Activated naive CD8-positive, alpha-beta T cell treated with anti-CD3 and anti-CD28 coated beads, Interleukin-2, amount 50 U/mL, for 24 hours (primary cell): ENCODE measurements at places on chromosomes 2 and 18.

GRCh38 chr2:238999291-238999741 is 151.4 kb downstream of the TWIST2 start:
- DNase-seq = no peak

- DNase-seq = no peak
Observed at GRCh38 chr2:164644036-164644700, 22.9 kb upstream of the GRB14 start.

GRCh38 chr2:98026927-98027522 is 31.3 kb upstream of the TMEM131 start:
- DNase-seq = no peak

- no peak for DNase-seq
Observed at GRCh38 chr2:191851158-191851557, 4.3 kb upstream of the CAVIN2 start.

DNA sequence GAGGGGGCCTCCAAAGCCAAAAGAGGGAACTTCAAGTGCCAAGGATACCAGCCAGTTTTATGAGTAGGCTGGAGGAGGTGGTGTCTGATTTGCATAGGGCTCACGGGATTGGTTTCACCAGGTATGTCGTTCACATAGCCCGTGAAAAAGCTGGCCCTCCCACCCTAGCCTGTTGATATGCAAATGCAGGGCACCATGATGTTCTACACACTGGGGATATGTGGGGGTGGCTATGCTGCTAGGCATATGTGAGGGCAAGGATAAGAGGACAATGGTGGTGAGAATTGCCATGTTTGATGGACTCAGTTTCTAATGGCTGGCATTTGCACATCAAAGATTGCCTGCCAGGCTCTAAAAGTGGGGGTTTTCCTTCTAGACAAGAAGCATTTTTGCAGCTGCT is 378.6 kb downstream of the DPP10 start:
- DNase-seq = no peak

DNA sequence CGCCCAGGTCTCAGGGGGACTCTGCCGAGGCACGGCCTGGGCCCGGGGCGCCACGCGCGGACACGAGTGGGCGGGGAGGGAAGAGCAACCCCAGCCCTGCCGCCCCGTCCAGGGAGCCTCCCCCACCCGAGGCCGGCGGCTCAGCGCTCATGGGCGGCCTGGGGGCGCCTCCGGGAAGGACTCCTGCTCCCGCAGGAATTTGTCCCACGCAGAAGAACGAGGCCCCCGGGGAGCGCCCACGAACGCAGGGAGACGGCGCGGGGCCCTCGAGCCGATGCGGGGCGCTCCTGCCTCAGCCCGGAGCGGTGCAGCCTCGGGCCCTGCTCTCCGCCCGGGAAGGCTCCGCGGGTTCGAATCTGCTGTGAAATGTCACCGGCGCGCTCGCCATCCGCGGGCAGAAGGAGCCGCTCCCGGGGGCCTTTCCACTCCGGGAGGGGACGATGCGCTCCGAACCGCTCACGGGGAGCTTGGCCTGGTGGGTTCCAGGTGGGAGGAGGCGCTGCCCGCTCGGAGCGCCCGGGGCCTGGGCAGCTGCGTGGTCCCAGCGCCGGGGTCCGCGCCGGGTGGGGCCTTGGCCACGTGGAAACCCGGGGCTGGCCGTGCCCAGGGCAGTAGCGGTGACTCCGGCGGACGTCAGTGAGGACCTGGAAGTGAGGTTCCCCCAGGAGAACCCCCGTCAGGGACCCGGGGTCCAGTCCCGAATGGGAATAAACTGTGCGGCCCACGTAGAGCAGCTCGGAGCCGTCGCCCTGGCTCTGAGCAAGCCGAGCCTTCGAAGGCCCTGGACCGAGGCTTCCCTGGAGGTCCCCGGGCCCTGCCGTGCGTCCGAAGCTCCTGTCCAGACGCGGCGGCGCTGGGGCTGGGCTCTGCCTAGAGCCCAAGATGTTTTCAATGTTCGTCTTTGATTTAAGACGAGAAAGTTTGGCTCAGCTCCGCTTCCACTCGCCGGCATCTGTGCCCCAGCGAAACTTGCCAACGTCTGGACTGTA is 41.4 kb upstream of the CTDP1 start:
- DNase-seq = no peak

- DNase-seq = no peak
Observed at GRCh38 chr2:172843902-172844715, 108.5 kb downstream of the RAPGEF4 start.

GRCh38 chr18:45213040-45213333 is 402.3 kb upstream of the SLC14A2 start:
- no peak for DNase-seq

- peak; percentile 53 for DNase-seq
Observed at GRCh38 chr2:72915907-72916742, 1.2 kb upstream of the EMX1 start.

DNA sequence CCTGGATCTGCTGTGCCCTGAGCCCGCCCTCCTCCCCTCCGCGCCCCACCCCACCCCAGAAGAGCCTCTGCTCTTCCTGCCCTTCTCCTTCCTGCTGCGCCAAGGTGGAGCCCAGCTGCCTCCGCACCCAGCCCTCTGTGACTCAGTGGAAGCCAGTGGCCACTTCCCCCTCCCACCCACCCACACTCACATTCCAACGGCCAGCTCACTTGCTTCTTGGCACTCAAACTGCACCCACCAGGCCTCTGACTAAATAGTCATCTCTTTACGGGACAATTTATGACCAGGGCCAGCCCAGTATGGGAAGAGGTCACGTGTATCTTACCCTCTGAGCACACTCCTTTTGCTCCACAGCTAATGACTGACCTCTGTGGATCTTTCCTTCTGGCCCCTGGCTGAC is 150.4 kb upstream of the SLC1A4 start:
- no peak for DNase-seq

DNA sequence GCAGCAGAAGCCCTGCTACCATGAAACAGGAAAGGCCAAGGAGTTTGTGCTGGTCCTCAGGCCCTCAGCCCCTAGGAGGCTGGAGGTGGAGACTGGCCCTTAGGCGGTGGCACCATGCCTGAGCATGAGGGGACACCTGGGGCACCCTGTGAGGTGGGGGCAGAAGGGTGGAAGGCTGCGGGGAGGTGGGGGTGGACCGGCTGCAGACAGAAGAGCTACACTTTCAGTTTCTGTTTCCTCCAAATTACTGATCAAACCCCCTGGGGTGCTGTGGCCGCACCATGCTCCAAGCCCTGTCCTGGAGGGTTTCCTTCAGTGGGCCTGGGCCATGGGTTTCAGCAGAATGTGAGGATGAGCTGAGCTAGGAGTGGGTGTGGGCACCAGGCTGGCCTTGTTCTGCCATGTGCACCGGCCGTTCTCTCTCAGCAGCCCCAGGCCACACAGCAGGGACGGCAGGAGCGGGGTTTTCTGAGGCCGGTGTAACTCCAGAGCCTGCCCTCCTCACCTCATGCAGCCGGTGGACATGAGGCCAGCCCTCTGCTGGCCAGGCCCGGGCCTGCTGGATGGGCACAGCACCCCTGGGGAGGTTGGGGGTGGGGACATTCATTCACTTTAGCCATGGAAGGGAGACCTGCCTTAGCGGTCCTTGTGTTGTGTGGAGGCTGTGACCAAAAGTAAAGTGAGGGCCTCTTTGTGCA is 51.5 kb downstream of the PLEKHB2 start:
- peak; percentile 18 for DNase-seq

DNA sequence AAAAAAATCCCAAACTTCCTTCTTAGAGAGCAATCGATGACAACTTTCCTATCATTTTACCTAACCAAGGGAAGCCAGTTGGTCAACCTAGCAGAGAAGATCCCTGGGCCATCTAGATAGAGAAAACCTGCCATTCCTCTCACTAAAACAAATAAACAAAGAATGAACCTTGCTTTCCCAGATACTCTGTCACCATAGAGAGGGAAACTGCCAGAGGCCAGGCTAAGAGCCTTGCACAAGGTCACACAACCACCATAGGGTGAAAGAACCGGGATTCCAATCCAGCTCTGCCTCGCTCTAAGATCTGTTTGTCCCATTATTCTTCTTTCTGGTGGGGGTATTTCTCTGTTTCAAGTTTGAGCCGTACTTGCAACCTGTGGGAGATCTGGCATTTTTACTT is 154.6 kb downstream of the CYRIA start:
- DNase-seq = no peak

- no peak for DNase-seq
Observed at GRCh38 chr2:179512281-179513035, 247.8 kb upstream of the SESTD1 start.

GRCh38 chr2:157221394-157221988 is 36.0 kb upstream of the GALNT5 start:
- no peak for DNase-seq

- DNase-seq = no peak
Observed at GRCh38 chr18:60873708-60874107, 459.5 kb upstream of the CDH20 start.

- DNase-seq = no peak
Observed at GRCh38 chr18:59579509-59579908, 117.7 kb downstream of the CCBE1 start.

GRCh38 chr2:99670768-99671734 is 181.2 kb upstream of the REV1 start:
- no peak for DNase-seq

DNA sequence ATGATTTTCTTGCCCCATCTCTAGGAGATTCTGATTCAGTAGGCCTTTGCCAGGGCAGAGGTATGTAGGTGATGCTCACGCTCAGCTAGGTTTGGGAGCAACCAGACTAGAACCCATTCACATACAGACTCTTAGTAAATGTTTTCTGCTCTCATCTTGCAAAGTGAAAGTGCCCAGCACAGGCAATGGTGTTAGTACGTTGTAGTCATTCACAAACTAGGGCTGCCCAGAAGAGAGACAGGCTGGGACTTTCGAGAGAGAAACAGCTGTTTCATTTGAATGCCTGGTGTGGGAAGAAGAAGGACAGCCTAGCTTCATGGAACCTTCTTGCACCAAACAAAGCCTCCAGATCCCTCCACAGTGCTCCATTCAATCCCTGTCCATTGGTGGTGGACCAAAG is 19.4 kb downstream of the DDX18 start:
- DNase-seq = no peak

DNA sequence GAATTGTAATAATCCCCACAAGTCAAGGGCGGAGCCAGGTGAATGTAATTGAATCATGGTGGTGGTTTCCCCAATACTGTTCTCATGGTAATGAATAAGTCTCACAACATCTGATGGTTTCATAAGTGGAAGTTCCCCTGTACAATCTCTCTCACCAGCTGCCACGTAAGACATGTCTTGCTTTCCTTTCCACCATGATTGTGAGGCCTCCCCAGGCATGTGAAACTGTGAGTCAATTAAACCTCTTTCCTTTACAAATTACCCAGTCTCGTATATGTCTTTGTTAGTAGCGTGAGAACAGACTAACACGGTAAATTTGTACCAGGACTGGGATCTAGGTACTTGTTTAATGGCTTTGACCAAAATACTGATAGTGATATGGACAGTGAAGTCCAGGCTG is 744.3 kb upstream of the REG3G start:
- DNase-seq = no peak

DNA sequence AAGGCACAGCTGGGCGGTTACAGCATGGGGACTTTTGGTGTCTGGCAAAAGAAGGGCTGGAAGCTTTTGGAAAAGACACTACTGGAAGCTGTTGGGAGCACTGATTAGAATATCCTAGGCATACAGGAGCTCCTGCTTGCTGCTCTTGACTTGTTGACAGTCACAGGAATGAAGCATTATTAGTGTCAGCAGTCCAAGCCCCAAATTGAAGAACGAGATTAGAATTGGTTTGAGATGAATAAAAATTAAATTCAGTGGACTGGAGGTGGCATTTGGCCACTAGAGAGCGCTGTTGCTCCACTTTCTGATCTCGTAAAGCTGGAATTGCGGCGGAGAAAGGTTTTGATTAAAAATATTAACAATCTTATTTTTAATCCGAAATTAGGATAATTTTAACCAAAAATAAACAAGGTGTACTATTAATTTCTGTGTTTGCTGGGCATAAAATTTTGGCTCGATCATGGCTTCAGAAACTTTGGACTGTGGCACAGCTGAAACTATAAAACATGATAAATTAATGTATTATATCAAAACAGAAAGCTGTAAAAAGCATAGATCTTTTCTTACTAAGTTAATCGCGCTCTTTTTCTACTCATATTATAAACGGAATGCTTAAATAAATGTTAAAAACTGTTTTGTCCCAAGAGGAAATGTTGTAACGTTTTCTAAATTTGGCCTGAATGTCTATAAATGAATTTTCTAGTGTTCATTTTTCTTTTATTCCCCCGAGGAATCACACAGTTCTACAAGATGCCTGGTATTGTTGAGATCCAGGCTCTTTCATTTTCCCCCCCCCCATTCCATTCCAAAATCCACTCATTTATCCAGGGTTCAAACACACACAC is 2.4 kb upstream of the HOXD8 start:
- peak; percentile 73 for DNase-seq

GRCh38 chr2:188381614-188382013 is 89.9 kb downstream of the GULP1 start:
- no peak for DNase-seq

DNA sequence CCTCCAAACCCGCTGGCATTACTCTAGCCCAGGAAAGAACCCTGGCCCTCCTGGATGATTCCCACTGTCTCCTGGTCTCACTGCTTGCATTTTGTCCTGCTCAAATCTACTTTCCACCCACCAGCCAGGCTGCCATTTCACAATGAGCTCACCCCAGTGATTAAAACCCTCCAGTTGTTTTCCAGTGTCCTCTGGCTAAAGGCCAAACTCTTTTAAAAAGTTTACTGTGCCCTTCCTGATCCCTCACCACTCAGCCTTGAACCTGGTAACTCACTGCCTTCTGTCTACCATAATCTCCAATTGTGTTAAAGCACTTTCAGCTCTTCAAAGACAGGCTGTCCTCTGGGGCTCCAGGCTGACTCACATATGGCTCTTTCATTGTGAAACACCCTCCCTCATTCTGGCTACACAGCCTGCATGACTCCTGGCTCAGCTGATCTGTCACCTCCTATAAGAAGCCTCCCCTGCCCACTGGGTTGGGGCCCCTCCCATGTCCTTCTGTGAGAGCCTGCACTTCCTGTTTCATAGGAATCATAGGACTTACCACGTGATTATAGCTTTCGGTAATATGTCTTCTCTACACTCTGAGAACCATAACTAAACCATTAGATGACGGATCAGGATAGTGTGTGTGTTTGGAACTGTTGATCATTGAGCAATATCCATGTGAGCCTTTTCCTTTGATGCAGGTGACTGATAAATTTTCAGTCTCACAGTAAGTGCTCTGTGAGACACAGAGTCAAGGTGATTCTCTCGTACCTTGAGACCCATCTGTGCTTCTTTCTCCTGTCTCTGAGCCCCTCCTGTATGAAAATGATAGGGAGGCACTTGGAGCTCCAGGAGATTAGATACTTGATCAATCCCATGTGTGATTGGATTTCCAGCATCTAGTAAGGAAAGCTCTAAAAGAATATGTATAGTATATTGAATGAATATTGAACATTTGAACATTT is 590.8 kb upstream of the ID2 start:
- DNase-seq = peak; percentile 59
